ENCODE measurements at places on chromosomes 11 and 22.
A peak's percentile ranks its signal among the peaks of the same experiment; 100 is the strongest.

GRCh38 chr11:95229993-95230809, 801 bp downstream of the SESN3 start:
- DNase-seq = no peak

DNA sequence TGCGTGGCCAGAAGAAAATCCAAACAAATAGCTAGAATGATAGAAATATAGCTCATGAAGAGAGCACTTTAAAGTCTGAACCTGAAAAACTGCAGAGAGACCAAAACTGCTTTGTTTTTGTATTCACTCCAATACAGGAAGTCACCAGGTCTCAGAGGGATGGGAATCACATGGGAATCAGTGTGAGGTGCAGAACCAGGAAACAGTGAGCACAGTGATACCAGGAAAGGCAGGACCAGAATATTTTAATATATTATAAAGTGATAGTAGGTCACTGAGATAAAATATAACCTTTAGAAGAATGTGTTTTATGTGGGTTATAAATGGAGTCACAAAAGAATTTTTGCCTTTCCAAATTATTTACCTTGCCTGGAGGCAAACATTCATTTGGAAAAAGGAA, 277.3 kb downstream of the CASP12 start:
- no peak for DNase-seq

GRCh38 chr11:133480722-133481121, 51.6 kb downstream of the OPCML start:
- DNase-seq = no peak

DNA sequence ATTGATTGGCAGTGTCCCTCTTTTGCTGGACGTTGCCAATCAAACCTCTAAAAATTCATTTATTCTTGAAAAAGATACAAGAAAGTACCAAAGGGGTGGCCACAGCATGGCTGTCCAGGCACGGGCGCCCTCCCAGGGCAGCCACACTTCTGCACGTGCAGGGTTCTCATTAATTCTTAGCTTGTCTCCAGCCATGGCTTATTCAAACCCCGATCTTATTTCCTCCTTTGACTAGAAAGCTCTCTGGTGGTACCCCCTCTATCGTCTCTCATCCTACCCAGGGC, 123.9 kb downstream of the CTTN start:
- DNase-seq = no peak

GRCh38 chr22:17121233-17122195, at the start of gene TMEM121B:
TSS of gene TMEM121B (minus strand) at chr22:17121360. CDS start at chr22:17121127, 233 bp downstream.
- peak; percentile 45 for DNase-seq

- no peak for DNase-seq
Observed at GRCh38 chr11:88655656-88656055, 318.1 kb upstream of the CTSC start.

DNA sequence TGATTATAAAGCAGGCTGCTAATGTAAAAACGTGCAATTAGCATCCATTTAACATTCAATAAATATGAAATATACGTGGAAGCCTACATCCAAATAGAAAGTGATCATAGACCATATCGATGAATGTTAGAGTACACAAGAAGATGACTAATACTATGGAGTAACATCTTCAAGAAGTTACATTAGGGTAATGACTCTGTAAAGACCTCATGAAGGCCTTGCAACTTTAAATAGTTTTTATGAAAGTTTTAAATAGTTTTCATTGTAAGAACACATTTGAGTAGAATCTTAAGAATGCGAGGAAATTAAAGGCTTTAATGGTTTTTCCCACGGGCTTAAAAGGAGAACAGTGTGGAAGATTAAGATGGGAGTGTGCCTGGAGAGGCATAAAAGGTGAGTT, 1.4 kb downstream of the TRIM34 start:
- DNase-seq = no peak

- DNase-seq = no peak
Observed at GRCh38 chr11:107043242-107044006, 25.1 kb upstream of the GUCY1A2 start.

DNA sequence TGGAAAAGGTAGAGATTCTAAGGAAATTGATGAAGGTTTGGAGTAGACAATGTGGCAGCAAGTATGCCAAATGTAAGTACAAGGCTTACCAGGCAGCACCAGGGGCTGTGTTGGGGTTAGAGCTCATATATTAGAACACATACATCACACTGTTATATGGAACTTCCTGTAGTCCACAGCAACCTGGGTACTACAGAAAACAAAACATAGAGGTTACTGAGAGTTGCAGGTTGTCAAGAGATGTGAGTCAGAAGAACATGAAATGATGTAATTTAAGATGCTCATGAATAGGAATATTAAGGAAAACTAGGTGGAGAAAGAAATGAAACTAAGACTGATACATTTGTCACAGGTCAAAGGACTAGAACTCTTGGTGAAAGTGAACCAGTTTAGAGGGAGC, 22.0 kb downstream of the FAT3 start:
- DNase-seq = no peak

DNA sequence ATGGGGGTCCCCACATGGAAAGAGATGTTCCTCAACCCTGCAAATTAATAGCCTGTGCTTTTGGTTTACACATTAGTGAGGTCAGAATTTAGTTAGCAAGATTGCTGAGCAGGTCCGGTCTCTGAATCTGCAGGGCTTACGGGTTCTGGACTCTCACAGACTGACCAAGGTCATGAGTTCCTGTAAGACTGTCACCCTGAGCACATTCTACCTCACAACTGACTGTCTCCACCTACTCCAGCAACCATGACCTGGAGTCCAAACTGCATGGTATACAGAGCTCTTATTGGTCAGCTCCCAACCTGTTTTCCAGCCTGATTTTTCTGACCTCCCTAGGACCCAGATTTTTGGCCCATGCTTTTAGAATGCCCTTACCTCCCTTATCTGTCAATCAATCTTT, 28.2 kb downstream of the DKK3 start:
- DNase-seq = no peak

DNA sequence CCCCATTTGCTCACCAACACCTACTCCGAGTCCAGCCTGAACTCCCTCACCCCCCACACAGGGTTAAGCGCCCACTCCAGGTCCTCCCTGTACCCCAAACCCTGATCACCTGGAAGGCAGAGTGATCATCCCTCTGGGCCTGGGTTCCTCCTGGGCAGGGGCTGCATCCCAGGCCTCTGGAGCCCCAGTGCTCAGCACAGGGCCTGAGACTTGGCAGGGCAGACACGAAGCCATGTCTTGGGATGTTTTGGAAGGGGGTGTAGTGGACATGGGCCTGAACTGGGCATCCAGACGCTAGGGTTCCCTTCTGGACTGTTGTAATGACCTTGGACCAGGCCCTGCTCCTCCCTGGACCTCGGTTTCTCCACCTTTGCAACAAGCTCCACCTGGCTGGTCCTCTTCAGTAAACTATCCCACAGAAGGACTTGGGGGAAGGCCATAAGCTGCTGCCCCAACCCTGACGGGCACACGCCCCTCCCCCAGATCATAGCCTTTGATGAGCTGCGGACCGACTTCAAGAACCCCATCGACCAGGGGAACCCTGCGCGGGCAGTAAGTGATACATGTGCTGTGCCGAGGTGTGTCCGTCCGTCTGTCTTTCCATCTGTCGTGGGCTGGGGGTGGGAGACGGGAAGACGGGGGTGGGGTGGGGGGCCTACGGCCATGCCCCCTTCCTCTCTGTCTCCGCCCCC, 3.9 kb downstream of the CNIH2 start:
- no peak for DNase-seq

GRCh38 chr22:44648085-44648820, 53.8 kb upstream of the PRR5 start:
- DNase-seq = no peak

GRCh38 chr11:10243896-10244575, 50.0 kb downstream of the SBF2 start:
- DNase-seq = no peak

- no peak for DNase-seq
Observed at GRCh38 chr11:23310276-23310675, 450.0 kb upstream of the CCDC179 start.

- no peak for DNase-seq
Observed at GRCh38 chr11:17606233-17607082, 59.4 kb downstream of the OTOG start.

DNA sequence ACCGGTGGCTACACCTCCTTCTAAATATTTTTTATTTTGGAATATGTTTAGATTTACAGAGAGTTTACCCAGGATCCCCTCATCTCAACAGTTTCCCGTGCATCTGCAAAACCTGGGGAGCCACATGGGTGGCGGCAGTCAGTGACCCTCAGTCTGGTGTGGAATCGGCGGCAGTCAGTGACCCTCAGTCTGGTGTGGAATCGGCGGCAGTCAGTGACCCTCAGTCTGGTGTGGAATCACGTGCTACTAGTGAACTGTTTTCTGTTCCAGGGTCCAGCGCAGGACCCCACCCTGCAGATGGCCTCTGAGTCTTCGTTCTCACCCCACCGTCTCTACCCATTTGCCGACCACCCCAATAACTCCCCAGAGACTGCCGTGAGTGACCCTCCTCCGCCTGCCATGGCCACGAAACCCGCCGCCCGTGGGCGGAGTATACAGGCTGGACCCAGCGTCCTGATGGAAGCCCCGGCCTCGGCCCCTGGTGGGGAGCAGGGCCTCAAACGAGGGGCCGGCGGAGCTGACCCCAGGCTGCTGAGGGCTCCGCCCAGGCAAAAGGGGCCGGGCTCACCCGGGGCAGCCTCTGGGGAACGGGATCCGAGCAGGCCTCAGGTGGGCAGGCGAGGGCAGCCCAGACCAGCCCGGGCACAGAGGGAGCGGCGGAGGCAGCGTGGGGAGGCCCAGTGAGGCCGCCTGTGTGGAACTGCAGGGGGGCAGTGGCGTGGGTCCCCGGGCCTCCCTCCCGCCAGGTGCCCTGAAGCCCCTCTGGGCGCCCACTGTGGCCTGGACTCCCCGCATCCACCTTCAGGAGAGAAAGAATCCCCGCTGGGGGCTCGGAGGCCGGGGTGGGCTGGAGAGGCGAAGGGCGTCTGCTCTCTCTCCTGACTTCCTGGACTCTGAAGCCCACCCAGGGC, 2.5 kb downstream of the IL17REL start:
- DNase-seq = no peak

- no peak for DNase-seq
Observed at GRCh38 chr11:45622861-45623260, 42.6 kb downstream of the CHST1 start.

All from left renal pelvis (tissue), 4 donors.